ENCODE measurements at places on chromosomes 11 and 22.

GRCh38 chr22:33520904-33521780 lies 399.1 kb downstream of the LARGE1 start:
- H3K36me3 ChIP-seq, result no peaks in the 10 kb centered on the region
- no peaks in the 10 kb centered on the region for H3K4me1 ChIP-seq
- no peak overlapping the region for H3K4me3 ChIP-seq
- H3K27ac ChIP-seq, result no peak overlapping the region

GRCh38 chr11:34427186-34427805 lies 11.4 kb upstream of the CAT start:
- H3K27me3 ChIP-seq, result no peaks in the 10 kb centered on the region
- H3K4me1 ChIP-seq, result no peaks in the 10 kb centered on the region
- H3K36me3 ChIP-seq, result no peaks in the 10 kb centered on the region
- H3K4me3 ChIP-seq, result no peak overlapping the region
- no peak overlapping the region for H3K27ac ChIP-seq

GRCh38 chr22:17486313-17486712 lies 77.0 kb upstream of the SLC25A18 start:
- DNase-seq, result no peak
- H3K27me3 ChIP-seq, result no peaks in the 10 kb centered on the region
- H3K27ac ChIP-seq, result no peak overlapping the region
- no peak overlapping the region for H3K4me3 ChIP-seq
- no peaks in the 10 kb centered on the region for H3K36me3 ChIP-seq

GRCh38 chr22:19902245-19902715 lies 39.3 kb upstream of the COMT start:
- H3K27me3 ChIP-seq, result no peaks in the 10 kb centered on the region
- no peak overlapping the region for H3K27ac ChIP-seq

- H3K36me3 ChIP-seq, result no peaks in the 10 kb centered on the region
- no peaks in the 10 kb centered on the region for H3K27me3 ChIP-seq
- H3K4me1 ChIP-seq, result no peaks in the 10 kb centered on the region
- no peak for DNase-seq
Observed at GRCh38 chr11:128570632-128571031, 16.7 kb downstream of the ETS1 start.

- no peaks in the 10 kb centered on the region for H3K36me3 ChIP-seq
- no peak overlapping the region for H3K4me3 ChIP-seq
- H3K4me1 ChIP-seq, result no peaks in the 10 kb centered on the region
- no peak for DNase-seq
- no peak overlapping the region for H3K27ac ChIP-seq
- H3K27me3 ChIP-seq, result no peaks in the 10 kb centered on the region
Observed at GRCh38 chr11:116166573-116167465, 606.0 kb downstream of the BUD13 start.

DNA sequence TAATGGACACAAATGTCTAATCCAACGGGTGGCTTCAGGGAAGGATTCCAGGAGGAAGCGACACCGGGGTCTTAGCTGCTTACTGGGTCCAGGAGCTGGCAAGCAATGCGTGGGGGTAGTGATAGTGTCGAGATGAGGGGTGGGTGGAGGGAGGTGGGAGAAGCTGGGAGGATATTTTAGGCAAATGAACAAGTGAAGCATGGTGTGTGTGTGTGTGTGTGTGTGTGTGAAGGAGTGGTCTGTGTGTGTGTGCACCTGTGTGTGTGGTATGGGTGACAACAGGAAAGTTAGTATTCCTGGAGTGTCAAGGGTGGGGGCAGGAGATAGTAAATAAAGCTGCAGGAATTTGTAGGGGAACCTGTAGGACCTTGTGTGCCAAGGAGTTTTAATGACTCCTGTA lies 126.9 kb upstream of the ZBED5 start:
- H3K36me3 ChIP-seq, result no peaks in the 10 kb centered on the region
- DNase-seq, result no peak
- no peaks in the 10 kb centered on the region for H3K4me1 ChIP-seq
- no peak overlapping the region for H3K27ac ChIP-seq
- no peaks in the 10 kb centered on the region for H3K27me3 ChIP-seq

DNA sequence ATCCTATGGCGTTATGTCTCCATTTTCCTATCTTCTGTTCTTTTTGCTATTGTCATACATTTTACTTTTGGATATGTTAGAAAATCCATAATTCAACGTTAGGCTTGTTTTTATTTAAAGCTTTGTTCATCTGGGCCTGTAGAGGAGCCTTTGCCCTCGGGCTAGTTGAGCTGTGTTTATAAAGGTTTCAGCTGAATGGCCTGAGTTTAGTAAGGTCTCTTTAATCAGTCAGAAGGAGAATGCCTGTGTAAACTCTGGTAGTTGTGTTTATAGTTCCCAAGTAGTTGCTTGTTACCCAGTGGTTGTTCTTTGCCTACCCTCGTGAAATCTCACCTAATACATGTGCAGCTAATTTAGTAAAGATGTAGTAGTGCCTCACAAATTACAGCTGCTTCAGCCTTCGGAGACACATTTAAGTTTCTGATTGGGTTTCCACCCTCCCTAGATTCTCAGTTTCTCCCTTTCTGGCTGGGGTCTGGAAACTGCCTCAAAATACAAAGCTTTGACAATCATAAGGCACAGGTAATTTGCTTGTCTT lies 33.1 kb downstream of the MTMR3 start:
- no peak for DNase-seq
- peaks cover 6% of the 10 kb centered on the region for H3K4me1 ChIP-seq
- H3K27ac ChIP-seq, result no peak overlapping the region
- no peak overlapping the region for H3K4me3 ChIP-seq
- H3K36me3 ChIP-seq, result no peaks in the 10 kb centered on the region

GRCh38 chr11:44345781-44346180 lies 35.8 kb upstream of the ALX4 start:
- peaks cover 5% of the 10 kb centered on the region for H3K27me3 ChIP-seq
- no peak for DNase-seq
- H3K4me3 ChIP-seq, result no peak overlapping the region
- H3K4me1 ChIP-seq, result no peaks in the 10 kb centered on the region
- H3K27ac ChIP-seq, result no peak overlapping the region

- H3K27me3 ChIP-seq, result no peaks in the 10 kb centered on the region
- H3K4me3 ChIP-seq, result no peak overlapping the region
- H3K36me3 ChIP-seq, result no peaks in the 10 kb centered on the region
- no peaks in the 10 kb centered on the region for H3K4me1 ChIP-seq
- H3K27ac ChIP-seq, result no peak overlapping the region
- no peak for DNase-seq
Observed at GRCh38 chr11:112786196-112786595, 175.0 kb upstream of the NCAM1 start.

DNA sequence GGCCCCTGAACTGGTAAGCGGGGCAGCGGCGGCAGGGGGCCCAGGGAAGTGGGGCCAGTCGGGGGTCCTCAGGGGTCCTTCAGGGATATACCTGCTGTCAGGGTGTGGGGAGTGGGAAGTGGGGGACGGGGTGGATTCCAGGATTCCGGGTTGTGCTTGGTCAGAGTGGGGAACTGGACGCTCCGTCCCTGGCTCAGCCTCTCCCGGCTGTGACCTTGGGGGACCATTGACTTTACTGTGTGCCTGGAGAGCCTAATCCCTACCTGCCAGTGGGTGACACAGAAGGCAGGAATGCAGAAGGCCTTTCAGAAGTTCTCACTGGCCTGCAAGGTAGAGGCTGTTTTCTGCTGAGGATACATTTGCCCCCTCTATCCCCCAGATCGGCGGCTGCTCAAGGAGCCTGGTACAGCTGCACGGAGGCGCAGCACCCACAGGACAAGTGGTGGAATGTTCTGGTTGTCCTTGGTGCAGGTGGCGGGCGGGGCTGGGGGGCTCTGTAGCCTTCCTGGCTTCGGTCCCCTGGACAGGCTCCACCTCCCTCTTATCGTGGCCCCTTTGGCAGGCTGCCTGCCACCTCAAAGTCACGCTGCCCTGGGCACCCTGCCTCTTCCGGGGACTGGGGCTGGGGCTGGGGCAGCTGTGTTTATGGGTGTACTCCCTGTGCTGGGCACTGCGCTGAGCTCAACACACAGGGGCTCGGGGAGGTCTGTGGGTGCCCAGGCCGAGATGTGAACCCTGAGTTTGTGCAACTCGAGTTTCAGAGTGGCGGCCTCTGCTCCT lies 18.4 kb downstream of the KCNQ1 start:
- H3K27ac ChIP-seq, result no peak overlapping the region
- H3K36me3 ChIP-seq, result no peaks in the 10 kb centered on the region
- no peak overlapping the region for H3K4me3 ChIP-seq
- H3K4me1 ChIP-seq, result peaks cover 41% of the 10 kb centered on the region

GRCh38 chr11:28488336-28488735 lies 380.1 kb downstream of the METTL15 start:
- no peak for DNase-seq
- H3K36me3 ChIP-seq, result no peaks in the 10 kb centered on the region
- no peak overlapping the region for H3K27ac ChIP-seq
- no peak overlapping the region for H3K4me3 ChIP-seq

DNA sequence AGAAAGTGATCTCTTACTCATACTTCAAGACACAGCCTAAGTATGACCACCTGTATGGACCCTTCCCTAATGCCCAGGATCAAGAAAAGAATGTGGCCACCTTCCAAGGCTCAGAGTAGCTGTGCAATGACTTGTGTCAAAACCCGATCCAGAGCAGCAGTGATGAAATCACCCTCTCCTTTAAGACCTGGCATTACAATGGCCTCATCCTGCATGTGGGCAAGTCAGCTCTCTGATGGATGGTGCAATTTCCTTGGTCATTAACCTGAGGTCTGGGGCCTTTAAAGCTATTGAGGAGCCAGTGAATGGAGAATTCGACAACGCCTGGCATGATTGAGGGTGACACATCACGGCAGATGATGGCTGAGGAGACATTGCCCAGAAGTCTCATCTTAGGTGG lies 9.1 kb upstream of the TUBA8 start:
- peaks cover 15% of the 10 kb centered on the region for H3K36me3 ChIP-seq
- no peak overlapping the region for H3K4me3 ChIP-seq
- no peak overlapping the region for H3K27ac ChIP-seq
- H3K4me1 ChIP-seq, result no peaks in the 10 kb centered on the region

- no peak overlapping the region for H3K27ac ChIP-seq
- H3K4me1 ChIP-seq, result no peaks in the 10 kb centered on the region
- H3K27me3 ChIP-seq, result no peaks in the 10 kb centered on the region
Observed at GRCh38 chr11:28702871-28703270, 594.7 kb downstream of the METTL15 start.

- peaks cover 5% of the 10 kb centered on the region for H3K36me3 ChIP-seq
- H3K27ac ChIP-seq, result peak overlapping the region; percentile 98
- H3K4me1 ChIP-seq, result peaks cover 9% of the 10 kb centered on the region
- peak; percentile 9 for DNase-seq
- no peaks in the 10 kb centered on the region for H3K27me3 ChIP-seq
Observed at GRCh38 chr11:83157594-83158356, 844 bp downstream of the PCF11 start.

GRCh38 chr11:45658292-45658991 lies 7.0 kb downstream of the CHST1 start:
- no peak overlapping the region for H3K27ac ChIP-seq
- no peaks in the 10 kb centered on the region for H3K36me3 ChIP-seq
- DNase-seq, result no peak
- H3K4me3 ChIP-seq, result no peak overlapping the region
- H3K27me3 ChIP-seq, result peaks cover 13% of the 10 kb centered on the region

GRCh38 chr11:66068923-66069714 lies 953 bp upstream of the PACS1 start:
- peak overlapping the region; percentile 84 for H3K27ac ChIP-seq
- no peaks in the 10 kb centered on the region for H3K27me3 ChIP-seq
- peak overlapping the region; percentile 59 for H3K4me3 ChIP-seq
- DNase-seq, result no peak
- peaks cover 34% of the 10 kb centered on the region for H3K36me3 ChIP-seq

DNA sequence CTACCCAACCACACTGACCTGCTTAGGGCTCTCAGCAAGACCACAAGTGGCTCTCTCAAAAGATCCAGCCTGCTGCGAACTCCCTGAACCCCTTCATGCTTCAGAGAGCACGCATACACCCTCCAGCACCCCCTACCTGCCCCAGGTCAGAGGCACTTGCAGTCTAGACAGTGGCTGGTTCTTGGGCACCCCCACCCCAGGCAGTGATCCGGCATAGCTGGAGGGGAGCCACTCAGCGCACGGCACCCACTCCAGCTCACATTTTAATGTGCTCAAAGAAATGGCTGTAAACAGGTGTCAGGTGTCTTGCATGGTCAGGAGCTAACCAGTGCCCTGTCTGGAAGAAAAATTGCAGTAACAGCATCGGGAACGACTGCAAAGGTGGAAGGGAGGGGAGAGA lies 140.8 kb downstream of the PKNOX2 start:
- no peaks in the 10 kb centered on the region for H3K27me3 ChIP-seq
- H3K4me1 ChIP-seq, result no peaks in the 10 kb centered on the region
- no peak for DNase-seq
- H3K36me3 ChIP-seq, result no peaks in the 10 kb centered on the region
- no peak overlapping the region for H3K27ac ChIP-seq

DNA sequence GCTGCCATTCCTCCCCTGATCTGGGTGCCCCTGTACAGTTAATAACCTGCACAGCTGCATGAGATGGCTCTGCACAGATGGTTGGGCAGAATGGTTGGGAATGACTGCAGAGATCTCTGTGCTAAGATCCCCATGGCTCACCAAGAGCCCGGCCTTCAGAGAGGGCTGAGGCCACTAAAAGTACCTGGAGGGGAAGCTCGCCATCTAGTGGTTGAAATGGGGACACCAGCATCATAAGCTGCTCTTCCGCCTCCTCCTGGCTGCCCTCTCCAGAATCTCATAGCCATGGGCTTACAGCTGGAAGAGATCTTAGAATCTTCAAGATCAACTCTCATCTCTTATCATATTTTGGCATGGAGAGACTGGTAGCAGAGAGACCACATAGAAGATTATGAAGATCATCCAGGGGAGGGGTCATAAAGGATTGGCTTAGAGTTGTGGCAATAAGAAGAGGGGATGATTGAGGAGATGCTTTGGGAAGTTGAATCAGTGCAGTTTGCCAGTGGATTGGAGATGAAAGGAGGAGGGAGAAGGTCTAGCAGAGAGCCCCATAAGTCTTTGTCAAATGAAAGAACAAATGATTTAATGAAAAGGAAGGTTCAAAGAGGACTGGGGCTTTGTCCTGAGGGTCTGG lies 22.0 kb upstream of the TLCD5 start:
- H3K36me3 ChIP-seq, result no peaks in the 10 kb centered on the region
- H3K4me1 ChIP-seq, result no peaks in the 10 kb centered on the region
- H3K27me3 ChIP-seq, result no peaks in the 10 kb centered on the region
- no peak for DNase-seq

DNA sequence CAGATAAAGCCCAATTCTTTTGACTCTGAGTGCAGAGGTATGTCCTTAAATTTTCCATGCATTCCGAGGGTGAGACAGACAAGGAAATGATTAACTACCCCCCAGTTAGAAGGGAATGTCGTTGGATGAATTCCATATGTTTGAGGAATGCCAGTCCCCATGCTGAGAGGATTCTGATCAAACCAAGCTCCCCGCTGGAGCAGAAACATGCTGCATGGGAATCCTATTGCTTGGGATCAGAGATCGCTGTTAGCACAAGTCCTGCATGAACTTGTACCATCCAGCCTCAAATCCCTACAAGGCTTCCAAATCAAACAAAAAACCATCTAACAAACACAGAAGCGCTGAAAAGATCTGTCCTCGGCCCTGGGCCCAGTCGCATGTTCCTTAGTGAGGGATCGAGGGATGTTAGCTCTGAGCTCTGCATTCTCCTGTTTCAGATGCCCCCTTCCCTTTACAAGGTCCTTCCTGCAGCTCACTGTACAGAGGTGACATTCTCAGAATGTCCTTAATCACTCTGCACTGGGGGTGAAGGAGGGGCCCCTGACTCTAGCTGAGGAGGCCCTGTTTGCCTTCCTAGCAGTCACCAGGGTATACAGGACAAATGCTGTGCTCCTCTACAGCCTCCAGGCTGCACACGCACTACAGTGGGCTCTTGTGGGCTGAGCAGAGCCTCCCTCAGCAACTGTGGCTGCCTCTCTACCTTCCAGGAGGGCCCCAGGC lies 353.4 kb downstream of the TENM4 start:
- DNase-seq, result no peak
- no peak overlapping the region for H3K27ac ChIP-seq
- H3K36me3 ChIP-seq, result no peaks in the 10 kb centered on the region
- H3K4me1 ChIP-seq, result no peaks in the 10 kb centered on the region
- no peak overlapping the region for H3K4me3 ChIP-seq

All from effector memory CD4-positive, alpha-beta T cell (primary cell).